ENCODE measurements at places on chromosomes 6 and 20.

DNA sequence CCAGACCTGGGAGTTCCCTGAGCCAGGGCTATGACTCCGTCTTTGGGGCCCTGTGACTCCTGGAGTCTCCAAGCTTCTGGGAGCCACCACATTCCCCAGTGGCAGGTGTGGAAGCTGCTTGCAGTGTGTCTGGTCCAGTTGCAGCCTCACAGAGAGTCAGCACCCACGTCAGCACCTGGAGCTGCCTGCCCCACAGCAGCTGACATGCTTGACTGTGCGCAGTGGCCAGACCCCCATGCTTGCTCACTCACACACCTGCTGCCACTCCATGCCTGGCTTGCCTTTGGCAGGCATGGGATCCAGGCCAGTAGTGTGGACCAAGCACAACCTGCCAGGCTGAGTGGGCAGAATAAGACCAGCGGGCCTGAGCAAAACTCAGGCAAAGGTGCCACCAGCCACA lies 31.0 kb upstream of the ASIP start:
- DNase-seq: no peak

DNA sequence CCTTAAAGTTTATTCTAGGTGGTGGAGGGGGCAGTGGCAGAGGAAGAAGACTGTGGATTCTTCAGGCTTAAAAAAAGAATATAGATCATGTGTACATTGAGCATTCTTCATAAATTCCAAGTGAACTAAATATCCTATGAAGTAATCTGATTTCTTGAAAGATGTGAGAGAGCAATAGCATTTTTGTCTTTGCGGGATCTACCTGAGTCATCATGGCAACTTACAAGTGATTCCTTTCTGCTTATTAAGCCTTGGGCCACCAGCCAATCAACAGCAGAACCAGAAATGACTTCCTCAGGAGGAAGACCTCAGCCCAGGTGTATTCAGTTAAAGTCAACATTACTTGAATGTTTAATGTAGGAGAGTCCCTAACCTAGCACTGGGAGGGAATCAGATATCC lies 756.9 kb downstream of the TFAP2A start:
- DNase-seq: no peak

DNA sequence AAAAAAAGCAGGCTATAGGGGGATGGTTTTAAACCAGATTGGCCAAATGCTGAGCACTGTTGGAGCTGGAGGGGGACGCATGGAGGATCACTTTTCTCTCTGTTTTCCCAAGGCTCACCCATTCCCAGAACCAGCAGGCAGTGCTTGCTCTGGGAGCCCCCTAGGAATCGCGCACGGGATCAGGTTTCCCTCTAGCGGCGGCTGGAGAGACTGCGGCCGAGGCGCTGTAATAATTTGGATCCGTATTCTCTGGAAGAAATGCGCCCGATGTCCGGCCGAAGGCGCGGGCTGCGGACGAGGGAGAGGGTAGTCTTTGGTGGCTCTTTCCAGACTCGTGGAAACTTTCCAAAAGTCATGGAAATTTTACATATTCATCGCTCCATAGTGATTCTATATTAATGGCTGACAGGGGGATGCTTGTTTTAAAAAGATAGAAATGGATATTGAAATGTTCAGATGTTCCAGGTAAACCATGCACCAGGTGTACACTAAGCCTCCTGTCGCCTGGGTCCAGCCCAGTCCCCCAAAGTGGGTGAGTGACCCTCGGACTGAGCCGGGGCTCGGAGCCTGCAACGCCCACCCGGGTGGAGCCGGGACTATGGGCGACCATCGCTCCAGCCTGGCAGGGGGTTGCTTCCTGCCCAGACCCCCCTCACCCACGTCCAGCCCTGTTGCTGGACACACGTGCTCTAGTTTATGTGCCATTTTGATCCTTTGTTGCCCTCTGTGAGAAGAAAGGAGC lies 78.7 kb upstream of the PHACTR3 start:
- peak; percentile 86 for DNase-seq

DNA sequence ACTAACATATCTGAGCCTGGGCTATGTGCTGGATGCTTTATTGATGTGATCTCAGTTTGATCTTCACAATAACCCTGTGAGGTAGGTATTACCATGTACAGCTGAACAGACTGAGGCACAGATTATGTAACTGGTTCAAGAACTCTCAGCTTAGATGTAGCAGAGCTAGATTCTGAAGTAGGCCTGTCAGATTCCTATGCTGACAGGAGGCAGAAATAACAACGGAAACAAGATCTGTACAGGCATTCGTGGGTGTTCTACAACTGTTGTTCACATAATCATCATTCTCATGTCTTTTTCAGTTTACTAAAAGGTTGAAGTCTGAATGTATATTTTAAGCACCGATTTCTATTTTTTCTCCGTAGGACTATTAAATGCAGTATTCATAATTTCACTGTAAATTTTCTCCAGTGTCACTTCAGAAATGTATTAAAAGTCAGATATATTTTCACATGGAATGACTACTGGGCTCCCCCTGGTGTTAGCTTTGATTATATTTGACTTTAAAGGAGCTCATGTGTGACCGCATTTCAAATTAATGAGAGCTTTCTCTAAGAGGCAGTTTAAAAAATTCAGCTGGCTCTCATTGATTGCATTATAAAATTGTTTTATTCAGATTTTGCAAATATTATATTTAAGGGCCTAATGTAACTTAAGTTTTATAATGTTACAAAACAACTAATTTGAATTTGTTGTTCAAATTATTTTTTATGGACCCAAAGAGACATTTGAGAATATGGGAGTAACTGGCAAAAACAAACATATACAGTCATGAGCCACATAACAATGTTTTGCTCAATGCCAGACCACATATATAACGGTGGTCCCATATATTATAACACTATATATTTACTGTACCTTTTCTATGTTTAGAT lies 36.4 kb upstream of the SLC17A4 start:
- peak; percentile 63 for DNase-seq

DNA sequence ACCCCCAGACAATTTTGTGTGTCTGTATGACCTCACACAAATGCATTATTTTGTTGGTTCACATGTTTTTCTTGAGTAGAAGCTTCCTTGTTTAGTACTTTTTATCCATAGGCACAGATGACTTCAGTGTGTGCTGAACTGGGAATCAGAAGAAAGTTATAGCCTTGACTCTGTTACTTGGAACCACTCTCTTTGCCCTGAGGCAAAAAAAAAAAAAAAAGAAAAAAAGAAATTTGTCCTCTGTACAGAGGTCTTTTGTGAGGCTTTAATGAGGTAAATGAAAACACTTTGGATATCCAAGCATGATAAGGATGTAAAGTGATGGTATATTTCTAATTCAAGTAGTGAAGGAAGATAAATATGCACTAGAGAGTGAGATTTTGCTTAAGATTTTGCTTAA lies 51.9 kb downstream of the TRMT11 start:
- no peak for DNase-seq

- DNase-seq: peak; percentile 57
Measured at GRCh38 chr6:37056439-37057127, 51.1 kb downstream of the FGD2 start.

DNA sequence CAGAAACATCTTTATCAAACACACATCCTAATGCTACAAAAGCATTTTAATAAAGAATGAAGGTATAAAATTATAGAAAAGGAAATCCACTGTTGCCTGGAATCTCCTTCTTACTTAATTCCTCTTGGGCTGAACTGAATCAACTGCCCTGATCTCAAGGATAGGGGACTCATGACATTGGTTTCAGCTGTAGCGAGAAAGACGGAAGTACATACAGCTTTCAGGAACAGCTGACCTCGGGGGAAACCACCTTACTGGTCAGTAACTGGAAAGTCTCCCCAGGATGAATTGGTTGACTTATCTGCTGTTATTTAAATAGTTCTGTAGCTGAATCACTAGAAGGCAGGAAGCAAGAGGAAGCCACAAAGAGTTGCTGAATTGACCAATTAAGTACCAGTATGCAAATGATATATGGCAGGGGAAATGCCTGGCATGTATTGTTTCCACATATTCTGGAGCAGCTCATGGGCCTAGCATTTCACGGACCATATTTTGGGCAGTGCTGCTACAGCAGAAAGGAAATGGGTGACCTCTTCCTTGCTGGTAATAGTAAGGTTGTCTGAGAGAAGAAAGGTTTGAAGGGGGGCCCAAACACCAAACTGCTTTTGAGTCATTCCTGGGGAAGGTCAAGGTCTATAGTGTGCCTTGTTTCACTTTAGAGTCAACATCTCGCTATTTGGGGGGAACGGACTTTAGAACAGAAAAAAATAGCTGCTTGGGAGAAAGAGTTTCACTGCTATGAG lies 43.7 kb upstream of the MAP7 start:
- DNase-seq: peak; percentile 93

DNA sequence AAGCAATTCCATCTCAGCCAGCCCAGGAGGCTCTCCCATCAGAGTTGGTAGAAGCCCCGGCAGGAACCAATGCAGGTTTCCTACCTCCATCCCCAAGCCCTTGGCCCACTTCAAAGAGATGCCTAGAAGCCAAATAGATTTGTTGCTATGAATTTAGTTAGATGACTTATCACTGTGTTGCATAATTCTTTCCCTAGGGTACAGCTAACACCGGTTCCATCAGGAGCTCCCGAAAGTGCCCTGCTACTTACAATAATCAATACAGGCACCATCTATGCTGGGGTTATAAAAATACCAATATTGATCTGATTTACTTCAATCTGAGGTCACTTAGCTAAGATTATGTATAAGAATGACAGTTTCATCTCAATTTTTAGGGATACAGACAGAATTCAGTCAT lies 113.0 kb downstream of the MAP7 start:
- no peak for DNase-seq

DNA sequence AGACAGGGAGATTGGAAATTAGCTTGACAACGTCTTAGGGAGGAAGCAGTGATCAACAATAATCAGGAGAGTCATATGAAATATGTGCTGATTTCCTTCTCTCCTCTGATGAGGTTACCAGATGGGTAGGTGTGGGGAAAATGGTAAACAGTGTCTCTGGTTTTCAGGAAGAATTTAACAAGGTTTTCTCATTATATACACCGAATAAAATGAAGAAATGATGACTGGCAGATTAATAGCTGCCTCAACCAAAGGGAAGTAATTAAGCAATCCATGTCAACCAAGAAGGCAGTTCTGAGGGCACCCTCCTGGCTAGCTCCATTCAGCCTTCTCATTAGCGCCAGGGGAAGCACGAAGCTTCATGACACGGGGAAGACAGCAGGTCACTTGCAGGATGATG lies 12.7 kb upstream of the RAMACL start:
- no peak for DNase-seq

- no peak for DNase-seq
Measured at GRCh38 chr20:42125426-42125825, 507.2 kb upstream of the CHD6 start.

GRCh38 chr6:13302751-13303667 lies 25.3 kb downstream of the TBC1D7 start:
- peak; percentile 97 for DNase-seq

DNA sequence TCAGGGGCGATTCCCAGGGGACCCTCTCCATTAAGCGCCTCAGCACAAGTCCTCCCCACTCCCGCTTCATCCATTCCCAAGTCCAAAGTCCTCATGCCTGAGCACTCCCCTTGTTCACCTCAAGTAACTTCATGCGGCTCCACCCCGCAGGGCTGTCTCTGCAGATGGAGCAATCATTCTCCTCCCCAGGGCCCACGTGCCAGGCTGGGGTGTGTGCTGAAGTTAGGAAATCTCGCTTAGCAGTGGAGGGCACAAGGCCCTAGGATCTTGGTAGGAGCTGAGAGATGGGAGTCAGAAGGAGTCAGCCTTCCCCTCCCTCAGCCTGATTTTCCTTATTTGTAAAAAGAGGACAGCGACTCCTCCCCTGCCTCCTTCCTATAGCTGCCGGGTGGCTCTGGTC lies 3.5 kb downstream of the TGM3 start:
- no peak for DNase-seq

GRCh38 chr6:12112540-12113189 lies 100.6 kb downstream of the HIVEP1 start:
- peak; percentile 71 for DNase-seq

DNA sequence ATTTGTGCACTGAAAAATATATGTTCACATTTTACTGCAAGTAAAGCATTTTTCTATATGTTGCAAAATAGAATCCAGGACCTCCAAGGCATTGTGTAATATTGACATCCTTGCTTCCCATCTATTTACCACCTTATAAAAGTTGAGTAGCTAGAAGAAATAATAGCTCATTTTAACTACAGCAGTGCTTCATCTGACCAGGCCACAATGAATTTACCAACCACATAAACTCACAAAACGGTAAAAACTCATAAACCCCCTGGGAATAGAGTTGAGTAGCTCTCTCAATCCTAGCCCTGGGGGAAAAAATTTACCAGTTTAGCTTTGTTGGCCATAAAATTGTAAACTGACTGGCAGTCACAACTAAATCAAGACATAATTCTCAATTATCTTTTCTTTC lies 3.9 kb downstream of the ATXN1 start:
- DNase-seq: peak; percentile 67

GRCh38 chr6:150086026-150086425 lies 17.1 kb upstream of the ULBP3 start:
- no peak for DNase-seq

- no peak for DNase-seq
Measured at GRCh38 chr6:101000341-101000740, 119.2 kb upstream of the ASCC3 start.

DNA sequence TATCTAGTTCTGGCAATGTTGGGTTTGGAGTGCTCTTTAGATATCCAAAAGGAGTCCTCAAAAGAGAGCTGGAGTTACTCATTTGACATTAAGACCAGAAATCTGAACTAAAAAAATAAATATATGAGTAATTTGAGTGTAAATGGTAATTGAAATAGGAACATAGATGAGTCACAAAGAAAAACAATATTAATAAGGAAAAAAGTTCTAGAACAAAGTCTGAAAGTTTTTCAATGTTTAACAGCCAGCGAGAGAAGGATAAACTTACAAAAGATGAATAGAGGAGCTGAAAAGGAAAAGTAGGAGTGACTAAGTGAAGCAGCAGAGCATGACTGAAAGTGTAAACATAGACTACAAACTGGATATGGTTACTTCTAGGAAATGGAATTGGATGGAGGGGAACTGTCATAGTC lies 46.8 kb downstream of the EPM2A start:
- peak; percentile 73 for DNase-seq

- no peak for DNase-seq
Measured at GRCh38 chr6:132708771-132709170, 5.1 kb downstream of the VNN1 start.

GRCh38 chr20:8693709-8694108 lies 375.2 kb upstream of the PLCB4 start:
- peak; percentile 57 for DNase-seq
